ENCODE measurements at places on chromosomes 4 and X. TPM values are rescaled to one million over a fixed set of nuclear protein-coding genes. Genes with fewer than 3 reads are reported as not detected.
A peak's percentile ranks its signal among the peaks of the same experiment; 100 is the strongest.

Gene UPF3B
- 3.7 TPM for total RNA-seq

Gene DIPK2B
- not detected for total RNA-seq

Gene PAQR3
- total RNA-seq = 25.8 TPM

Gene FHL1
- 44.8 TPM for total RNA-seq

Gene CSAG2
- not detected for total RNA-seq

Gene GBA3
- not detected for total RNA-seq

Gene TEX11
- not detected for total RNA-seq

Gene PAGE5
- total RNA-seq = not detected

Gene ADAM29
- total RNA-seq = not detected

Gene NLRP2B
- total RNA-seq = not detected

Gene SPARCL1
- total RNA-seq = not detected

Gene SOWAHB
- not detected for total RNA-seq

Gene NSG1
- total RNA-seq = 0.57 TPM

Gene MGAT4D
- not detected for total RNA-seq

Gene CLDN2
- not detected for total RNA-seq

- DNase-seq = no peak
Measured at GRCh38 chr4:166257891-166258290, 384.9 kb downstream of the TLL1 start.

- no peak for DNase-seq
Measured at GRCh38 chrX:13690836-13691235, 1.9 kb downstream of the RAB9A start.

GRCh38 chr4:7371210-7371941 lies 63.4 kb downstream of the PSAPL1 start:
- DNase-seq = peak; percentile 12

DNA sequence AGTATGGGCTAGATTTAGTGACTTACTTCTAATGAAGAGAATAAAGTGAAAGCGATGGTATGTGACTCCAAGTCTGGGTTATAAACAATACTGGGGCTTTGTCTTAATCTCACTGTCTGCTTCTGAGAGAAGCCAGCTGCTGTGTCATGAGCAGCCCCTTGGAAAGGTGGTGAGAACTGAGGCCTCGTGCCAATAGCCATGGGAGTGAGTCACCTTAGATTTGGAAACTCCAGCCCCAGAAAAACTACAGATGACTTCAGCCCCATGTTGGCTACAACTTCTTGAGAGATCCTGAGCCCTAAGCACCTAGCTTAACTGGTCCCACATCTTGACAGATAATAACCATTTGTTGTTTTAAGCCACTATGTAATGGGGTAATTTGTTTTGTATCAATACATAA lies 77.6 kb downstream of the CWH43 start:
- no peak for DNase-seq

GRCh38 chrX:29824176-29824906 lies 391.0 kb upstream of the MAGEB2 start:
- no peak for DNase-seq

DNA sequence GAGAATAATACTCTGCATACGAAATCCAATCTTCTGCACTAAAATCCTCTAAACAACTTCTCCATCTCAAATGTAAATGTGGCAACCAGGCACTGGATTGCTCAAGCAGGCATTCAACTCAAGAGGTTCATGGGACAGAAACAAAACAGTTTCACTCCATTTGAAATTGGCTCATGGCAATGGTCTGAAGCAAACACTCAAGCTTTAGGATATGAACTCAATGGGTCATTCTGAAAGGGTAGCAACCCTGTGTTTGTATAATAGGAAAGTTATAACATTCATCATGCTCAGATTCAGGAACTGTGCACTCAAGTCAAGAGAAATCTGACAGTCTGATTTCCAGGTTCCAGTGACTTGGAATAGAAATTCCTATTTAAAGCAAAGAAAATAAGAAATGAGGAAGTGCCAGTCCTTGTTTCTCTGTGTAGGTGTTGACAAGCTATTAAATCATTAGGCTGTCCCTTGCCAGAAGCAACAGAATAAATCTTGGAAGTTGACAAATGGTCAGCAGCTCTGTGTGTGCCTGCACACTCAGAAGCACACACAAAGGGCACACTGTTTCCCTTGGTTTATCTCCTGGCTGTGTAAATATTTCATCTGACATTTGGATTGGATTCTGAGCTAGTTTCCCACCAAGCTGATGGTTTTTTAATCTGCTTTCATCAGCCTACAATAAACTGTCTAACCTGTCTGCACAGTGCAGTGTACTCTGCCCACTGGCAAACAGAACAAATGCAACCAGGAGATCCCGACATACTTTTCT lies 75.9 kb upstream of the CITED1 start:
- DNase-seq = no peak

DNA sequence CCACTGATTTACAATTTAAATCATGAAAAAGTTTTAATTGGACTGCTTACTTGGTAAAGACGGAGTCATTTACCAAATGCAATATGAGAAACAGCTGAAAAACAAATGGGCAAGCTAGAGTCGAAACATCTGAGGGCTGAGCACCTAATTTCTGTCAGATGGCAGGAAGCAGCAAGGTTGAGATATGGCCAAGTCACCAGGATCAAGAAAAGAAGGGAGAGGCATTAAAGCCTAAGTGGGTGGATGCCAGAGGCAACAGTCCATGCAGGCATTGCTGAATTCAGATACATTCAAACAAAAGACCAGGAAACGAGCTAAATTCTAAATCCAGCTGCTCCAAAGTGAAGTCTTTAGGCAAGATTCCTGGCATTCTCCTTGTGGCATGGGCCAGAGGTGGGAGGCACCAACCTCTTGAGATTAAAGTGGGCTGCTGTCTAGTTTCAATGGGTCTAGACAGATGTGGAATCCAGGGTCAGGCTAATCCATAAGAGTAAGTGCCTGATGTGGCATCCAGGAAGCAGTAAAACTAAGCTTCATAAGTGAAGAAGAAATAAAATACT lies 8.0 kb upstream of the ARSJ start:
- no peak for DNase-seq

DNA sequence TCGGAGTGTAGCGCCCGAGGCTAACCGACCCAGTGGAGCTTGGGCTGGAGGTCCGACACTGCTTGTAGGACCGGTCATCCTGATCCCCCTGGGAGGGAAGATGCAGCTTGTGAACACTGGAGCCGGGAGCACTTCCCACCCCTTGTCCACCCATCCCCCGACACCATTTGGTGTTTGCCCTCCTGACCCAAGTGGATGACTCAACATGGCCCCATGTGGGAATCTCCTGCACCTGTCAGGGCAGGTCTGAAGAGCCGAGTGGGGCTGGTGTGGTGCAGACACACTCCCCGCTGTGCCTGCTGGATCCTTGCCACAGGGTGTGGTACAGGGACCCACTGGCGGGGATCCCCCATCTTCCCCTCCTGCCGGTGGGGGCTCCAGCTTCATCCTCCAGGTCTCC lies 90.0 kb upstream of the AFAP1 start:
- DNase-seq = peak; percentile 93

DNA sequence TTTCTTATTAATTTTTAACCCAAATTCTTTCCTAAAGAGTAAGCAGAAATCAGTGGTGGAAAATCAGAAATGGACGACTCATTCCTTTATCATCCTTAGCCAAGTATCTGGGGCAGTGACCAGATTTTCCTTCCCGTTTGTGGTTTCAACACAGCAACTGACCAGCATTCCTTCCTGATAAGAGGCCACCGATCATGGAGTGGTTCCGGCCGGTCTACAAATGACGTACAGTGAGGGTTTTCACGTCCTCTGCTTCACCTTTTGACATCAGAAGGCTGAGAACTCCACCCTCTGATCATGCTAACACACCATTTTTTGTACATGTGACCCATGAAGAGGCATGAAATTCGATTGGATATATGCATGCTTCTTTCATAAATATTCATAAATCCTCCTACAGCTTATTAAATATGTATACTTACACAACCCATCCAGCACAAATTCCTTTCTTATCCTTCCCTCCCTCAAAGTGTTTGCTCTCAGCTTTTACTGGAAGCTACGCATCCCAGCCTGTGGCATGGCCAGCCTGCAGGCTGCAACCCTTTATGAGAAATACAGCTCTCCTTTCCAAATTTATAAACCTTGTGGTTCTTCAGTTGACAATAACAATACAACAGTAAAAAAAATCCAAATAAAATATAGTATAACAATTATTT lies 173.0 kb upstream of the CASK start:
- peak; percentile 69 for DNase-seq

- peak; percentile 73 for DNase-seq
Measured at GRCh38 chr4:85495621-85496020, 20.7 kb downstream of the ARHGAP24 start.

DNA sequence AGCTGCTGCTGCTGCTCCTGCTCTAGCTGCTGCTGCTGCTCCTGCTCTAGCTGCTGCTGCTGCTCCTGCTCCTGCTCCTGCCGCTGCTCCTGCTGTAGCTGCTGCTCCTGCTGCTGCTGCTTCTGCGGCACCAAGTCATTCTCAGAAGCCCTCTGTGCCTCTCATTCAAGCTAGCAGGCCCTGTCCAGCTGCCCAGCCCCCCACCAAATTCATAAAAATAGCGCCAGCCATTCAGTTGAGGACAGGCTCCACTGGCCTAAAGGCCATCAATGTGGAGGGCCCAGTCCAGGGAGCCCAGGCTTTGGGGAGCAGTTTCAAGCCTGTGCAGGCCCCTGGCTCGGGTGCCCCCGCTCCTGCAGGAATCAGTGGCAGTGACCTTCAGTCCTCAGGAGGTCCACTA lies 3.9 kb downstream of the SUPT20HL1 start:
- DNase-seq = no peak

- no peak for DNase-seq
Measured at GRCh38 chrX:39194673-39195072, 393.4 kb downstream of the MID1IP1 start.

- peak; percentile 0 for DNase-seq
Measured at GRCh38 chr4:64271601-64272081, 137.6 kb downstream of the TECRL start.

DNA sequence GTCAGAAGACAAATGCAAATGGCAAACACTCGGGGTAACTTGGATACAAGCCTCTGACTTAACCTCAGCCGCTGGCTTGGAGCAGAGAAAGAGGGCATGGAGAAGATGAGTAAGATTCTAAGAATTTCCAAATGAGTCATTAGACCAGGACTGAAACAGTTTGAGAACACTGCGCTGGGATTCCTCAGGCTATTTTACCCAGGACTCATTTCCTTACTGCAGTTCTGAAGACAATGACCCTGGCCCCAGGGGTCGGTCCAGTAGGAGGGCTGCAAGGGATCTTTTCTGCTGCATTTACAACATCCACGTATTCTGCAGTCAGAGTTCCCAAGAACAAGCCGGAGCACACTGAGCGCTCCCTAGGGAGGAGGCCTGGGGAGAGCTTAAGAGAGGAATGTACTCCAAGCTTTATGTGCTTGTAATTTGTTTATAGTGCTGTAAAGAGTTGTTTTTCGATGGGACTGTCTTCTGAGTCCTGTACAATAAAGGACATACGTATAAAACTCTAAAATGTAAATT lies 27.3 kb upstream of the SORBS2 start:
- peak; percentile 99 for DNase-seq

DNA sequence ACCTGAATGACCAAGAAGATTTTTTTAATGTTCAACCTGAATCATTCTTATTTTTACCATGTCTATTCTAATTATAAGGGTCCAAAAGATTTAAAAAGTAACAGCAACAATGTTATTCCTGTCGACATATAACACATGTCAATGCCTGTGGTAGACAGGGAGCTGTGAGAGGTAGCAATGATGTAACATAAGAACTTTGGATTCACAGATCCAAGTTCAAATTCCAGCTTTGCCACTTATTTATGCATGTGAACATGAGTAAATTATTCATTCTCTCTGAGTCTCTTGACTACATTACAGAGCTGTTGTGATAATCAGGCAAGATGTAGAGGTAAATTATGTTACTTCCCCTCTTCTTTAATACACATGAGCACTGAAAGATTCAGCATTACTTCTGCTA lies 54.5 kb downstream of the KLHL8 start:
- DNase-seq = no peak

- peak; percentile 80 for DNase-seq
Measured at GRCh38 chr4:98652996-98653395, 5.4 kb downstream of the TSPAN5 start.

- DNase-seq = peak; percentile 66
Measured at GRCh38 chr4:139599594-139600374, 43.8 kb upstream of the SETD7 start.

DNA sequence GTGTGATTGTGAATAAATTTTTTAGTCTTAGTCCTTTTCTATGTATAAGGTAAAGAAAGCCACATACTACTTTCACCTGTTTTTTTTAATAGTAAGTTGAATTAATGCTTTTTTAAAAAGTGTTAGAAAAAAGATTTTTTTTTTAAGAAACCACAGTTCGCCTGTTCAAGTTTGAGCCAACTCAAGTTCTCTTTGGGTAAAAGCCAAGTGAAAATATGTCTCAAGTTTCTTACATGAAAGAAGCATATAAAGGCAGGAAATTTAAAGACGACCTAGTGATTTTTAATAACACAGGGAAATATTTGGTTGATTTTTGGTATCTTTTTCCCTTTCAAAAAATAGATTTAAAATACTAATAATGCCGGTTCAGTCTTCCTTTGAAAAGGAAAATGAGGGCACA lies 369.9 kb upstream of the NR3C2 start:
- no peak for DNase-seq

GRCh38 chrX:41559235-41560052 lies 112.3 kb downstream of the NYX start:
- DNase-seq = no peak

- no peak for DNase-seq
Measured at GRCh38 chrX:44514272-44514671, 28.4 kb downstream of the FUNDC1 start.

DNA sequence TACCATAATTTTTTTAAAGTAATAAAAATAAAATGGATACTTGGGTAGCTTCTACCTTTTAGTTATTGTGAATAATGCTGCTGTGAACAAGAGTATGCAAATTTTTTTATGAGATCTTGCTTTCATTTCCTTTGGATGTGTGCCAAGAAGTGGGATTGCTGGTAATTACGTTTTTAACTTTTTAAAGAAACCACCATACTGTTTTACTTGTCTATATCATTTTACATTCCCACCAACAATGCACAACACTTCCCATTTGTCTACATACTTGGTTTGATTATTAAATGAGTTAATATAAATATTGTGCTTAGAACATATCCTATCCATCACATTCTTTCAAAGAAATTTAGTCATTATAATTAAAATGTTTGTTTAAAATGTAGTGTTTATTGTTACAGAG lies 3.9 kb upstream of the SULT1B1 start:
- no peak for DNase-seq

- DNase-seq = peak; percentile 30
Measured at GRCh38 chrX:81377329-81377728, 175.4 kb downstream of the SH3BGRL start.

DNA sequence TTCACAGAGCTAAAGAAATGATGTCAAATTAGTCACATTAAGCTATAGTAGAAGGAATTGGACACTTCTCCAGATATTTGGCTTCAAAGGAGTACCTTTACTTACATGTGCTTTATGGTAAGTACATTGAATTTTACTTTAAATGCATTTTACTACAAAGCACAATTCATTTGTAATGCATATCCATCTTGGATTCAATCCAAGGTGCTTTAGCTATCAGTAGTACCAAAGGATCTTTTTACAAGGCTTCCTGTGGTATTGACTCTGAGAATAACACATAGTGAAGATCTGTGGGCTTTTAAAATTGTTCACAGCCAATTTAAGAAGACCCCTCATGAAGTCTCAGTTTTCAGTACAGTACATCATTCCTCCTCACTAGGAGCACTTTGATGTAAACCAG lies 13.2 kb downstream of the THAP6 start:
- DNase-seq = no peak

- no peak for DNase-seq
Measured at GRCh38 chr4:180766045-180766444, 1477.2 kb upstream of the TENM3 start.
